Fibroblast of upper back skin (primary cell): ENCODE measurements at places on chromosomes 5 and 9.

GRCh38 chr5:25345240-25345771 is 700.5 kb upstream of the CDH10 start:
- no peak for DNase-seq

GRCh38 chr5:112983363-112983762 is 6.8 kb downstream of the DCP2 start:
- DNase-seq: peak; percentile 61

GRCh38 chr9:86836797-86837196 is 110.5 kb downstream of the GAS1 start:
- no peak for DNase-seq

DNA sequence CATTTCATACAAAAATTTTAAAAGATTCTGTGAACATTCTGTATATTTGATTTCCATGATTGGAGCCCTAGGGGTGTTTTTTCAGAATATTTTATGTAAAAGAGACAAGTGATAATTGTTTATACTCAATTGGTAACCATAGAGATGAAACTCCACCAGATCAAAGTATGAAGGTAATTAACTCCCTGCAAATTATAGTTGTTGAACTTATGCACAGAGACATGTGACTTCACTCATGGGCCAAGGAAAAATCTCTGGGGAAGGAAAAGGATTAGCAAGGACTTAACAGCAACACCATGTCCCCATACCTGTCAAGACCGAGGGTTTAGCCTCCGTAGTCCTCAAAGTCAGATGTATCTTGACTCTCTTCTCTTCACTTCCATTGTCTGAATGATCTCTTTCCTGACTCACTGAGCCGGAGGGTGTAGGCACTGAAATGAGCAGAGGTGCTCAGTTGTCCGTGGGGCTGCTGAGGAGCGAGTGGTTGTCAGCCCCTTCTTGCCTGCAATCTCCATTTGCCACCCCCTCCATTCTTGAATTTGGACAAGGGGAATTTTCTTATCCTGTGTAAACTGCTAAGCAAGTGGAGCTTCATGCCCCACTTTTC is 17.5 kb upstream of the CXCL14 start:
- DNase-seq: no peak

DNA sequence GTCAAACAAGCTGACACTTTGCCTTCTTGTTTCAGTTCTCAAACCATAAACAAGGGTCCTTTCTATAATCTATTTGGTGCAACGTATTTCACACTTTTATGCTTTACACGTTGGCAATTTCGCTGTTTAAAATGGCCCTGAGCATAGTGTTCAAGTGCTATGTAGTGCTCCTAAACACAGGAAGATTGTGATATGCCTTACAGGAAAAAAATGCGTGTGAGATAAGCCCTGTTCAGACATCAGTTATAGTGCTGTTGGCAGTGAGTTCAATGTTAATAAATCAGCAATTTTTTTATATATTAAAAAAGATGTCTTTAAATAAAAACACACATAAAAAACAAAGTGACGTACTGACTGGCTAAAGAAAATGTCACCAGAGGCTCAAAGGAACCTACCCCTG is 23.9 kb downstream of the CLINT1 start:
- DNase-seq: no peak

- no peak for DNase-seq
Measured at GRCh38 chr5:11212706-11213105, 451.7 kb upstream of the DAP start.

DNA sequence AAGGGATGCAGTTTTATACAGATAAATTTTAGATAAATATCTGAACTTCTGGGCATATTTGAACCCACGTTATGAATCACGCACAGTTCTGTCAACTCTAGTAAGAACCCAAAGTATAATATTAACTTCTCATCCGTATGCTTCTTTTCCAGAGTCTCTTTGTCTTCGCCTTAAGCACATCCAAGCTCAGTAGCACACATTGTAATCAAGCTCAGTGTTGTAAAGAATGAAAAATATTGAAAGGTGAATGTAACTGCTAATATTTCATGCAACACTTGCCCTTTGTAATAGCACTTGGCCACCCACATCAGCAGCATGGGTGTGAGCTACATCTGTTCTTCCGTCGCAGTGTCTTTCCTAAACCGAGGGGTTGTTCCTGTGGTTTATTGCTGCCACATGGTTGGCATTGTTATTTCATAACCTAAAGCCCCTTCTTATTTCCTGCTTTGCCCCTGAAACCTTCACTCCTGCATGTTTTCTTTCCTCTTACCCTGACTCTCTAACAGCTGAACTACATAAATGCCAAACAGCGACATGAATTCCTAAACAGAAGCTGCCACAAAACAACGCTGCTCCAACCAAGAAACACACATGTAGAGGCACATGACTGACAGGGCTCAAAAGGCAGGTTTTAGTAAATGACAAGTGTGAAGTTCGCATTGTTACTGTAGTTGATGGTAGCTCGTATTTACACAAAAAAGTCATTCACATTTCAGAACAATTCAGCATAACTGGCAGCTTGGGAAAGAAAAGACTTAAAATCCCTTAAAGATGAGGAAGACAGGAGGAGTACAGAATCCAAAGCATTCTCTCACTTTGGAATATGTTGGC is 190.1 kb upstream of the MEF2C start:
- DNase-seq: no peak

- DNase-seq: no peak
Measured at GRCh38 chr9:100063185-100063584, 35.6 kb downstream of the ERP44 start.

DNA sequence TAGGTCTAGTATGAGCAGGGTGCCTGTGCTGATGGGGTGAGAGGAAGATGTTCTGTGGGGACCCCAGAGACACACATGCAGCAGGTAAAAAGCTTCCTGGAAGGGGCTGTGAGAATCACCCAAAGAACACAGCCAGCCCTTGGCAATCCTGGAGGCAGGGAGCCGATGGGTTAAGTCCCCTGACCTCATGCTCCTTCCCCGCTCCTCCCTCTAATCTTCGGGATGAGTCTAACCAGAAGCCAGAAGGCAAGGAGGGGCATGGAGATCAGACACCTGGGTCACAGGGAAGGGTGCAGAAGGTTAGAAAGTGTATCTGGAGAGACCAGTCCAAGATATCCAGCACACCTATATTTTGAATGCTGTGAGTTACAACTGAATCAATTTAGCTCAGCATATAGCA is 274.1 kb upstream of the PAPPA start:
- no peak for DNase-seq

DNA sequence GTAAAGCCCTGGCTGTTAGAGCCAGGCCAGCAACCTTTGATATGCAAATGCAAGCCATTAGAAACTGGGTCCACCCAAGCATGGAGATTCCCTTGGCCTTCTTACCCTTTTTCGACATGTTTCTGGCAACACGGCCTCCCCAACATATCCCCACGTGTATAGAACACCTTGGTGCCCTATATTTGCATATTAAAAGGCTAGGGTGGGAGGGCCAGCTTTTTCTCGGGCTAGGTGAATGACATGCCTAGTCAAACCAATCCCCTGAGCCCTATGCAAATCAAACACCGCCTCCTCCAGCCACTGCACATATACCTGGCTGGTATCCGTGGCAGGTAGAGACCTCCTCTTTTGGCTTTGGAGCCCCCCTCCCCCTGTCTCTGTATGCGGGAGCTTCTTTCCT is 55.6 kb upstream of the ZFR start:
- no peak for DNase-seq

DNA sequence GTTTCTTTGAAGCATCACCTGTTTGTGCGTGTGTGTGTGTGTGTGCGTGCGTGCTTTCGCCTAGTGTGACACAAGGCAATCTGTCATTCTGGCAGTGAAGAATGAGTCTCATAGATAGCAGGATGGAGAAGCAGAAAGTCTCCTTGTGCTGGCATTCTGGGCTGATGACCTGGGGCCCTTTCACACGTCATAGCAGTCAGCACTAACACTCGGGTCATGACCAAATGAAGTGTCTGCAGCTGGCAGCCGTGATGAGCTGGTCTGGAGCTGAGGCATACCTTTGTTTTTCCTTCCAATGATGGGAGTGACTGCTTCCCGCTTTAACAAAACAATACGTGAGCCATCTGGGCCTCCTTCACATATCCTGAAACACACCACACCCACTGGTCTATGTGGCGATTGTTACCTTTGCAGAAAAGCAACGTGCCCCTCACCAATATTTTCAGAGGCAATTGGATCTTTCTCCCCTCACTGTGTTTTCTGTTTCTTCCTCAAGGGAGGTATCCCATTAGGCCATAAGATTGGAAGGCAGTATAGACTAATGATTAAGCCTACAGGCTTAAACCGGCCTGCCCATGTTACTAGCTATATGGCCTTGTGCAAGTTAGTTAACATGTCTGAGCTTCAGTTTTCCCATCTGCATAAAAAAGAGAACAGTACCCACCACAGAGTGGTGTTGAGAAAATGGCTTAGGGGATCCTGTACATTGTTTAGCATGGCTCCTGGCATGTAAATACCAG is 88.8 kb downstream of the SREK1 start:
- DNase-seq: peak; percentile 13

GRCh38 chr9:83281306-83282255 is 218.6 kb upstream of the RASEF start:
- DNase-seq: peak; percentile 85

GRCh38 chr5:39489263-39489662 is 64.5 kb upstream of the DAB2 start:
- DNase-seq: no peak

DNA sequence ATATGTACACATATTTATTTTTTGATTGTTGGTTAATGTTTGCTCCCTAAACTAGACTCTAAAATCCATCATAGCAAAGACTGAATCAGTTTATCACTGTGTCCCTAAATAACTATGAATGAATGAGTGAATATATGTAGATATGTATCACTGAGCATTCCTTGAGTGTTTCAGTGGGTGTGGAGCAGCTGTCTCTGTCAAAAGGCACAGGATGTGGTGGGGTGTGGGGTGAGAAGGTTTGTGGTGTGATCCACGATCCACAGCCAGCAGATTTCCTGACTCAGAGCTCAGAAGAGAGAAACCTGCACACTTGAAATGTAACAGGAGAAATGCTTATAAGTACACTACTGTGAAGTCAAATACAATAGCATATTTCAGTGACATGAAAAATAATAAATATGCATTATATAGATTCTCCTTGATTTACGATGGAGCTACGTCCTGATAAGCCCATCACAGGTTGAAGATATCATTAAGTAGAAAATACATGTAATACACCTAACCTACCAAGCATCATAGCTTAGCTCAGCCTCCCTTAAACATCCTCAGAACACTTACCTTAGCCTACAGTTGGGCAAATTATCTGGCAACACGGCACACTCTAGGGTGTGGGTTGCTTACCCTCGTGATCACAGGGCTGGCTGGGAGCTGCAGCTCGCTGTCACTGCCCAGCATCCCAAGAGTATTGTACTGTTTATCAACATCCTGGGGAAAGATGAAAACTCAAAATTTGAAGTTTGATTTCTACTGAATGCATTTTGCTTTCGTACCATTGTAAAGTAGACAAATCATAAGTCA is 287.0 kb downstream of the GAS1 start:
- peak; percentile 95 for DNase-seq

- DNase-seq: no peak
Measured at GRCh38 chr5:176697267-176697933, 50.1 kb downstream of the TSPAN17 start.

DNA sequence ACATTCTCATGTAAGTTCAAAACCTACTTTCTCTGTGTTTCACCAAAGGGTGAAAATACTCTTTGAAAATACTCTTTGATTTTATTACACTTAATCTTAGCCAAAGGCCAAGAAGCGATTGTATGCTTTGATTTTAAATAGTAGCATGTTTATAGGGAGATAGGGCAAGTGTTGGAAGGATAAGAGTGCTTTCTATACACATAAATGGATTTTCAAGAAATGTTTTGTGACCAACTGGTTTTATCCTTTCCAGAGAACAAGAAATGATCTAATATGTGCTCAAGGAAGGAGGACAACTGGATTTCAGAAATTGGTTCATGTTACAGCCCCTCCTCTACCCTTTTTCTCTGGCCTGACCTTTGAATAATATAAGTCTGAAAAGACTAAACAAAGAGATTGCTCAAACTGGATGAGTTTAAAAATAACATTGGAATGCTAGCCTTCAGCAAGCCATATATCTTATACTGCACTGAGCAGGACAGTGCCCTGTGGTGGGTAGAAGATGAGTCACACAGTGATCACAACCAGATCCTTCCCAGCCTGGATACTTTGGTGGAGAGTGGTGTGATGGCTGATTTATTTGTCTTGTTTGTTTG is 13.1 kb downstream of the PALM2AKAP2 start:
- peak; percentile 95 for DNase-seq

DNA sequence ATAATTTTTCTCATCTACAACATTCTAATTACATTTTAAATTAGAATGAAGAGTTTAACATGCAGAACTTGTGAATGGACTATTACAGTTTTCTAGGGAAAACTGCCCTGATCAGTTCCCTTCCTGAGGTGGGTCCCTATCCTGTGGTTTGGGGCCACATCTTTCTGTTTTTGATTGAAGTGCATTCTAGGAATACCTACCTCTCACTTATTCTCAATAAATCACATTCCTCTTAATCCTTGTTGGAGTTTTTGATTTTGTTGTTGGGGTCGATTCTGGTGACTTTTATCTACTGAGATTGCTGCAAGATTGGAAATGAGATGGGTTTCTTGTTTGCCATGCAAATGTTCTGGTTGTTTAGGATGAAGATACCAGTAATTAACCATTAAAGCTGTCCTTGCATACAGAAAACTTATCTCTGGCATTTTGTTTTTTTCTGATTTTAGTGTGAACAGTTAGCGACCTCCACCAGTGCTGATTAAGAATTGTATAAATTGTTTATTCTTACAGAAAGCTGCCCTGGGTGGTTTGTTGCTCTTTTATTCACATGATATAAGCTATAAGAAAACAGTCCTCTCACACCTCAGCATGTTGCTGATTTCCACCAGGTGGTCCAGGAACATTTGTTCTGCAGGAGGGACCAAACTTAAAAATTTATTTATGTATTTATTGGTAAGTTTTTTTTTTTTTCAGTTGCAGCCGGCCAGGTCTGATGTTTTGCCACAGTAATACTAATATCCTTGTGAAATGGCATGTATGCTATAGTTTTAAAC is 269.9 kb downstream of the FANCC start:
- DNase-seq: no peak

DNA sequence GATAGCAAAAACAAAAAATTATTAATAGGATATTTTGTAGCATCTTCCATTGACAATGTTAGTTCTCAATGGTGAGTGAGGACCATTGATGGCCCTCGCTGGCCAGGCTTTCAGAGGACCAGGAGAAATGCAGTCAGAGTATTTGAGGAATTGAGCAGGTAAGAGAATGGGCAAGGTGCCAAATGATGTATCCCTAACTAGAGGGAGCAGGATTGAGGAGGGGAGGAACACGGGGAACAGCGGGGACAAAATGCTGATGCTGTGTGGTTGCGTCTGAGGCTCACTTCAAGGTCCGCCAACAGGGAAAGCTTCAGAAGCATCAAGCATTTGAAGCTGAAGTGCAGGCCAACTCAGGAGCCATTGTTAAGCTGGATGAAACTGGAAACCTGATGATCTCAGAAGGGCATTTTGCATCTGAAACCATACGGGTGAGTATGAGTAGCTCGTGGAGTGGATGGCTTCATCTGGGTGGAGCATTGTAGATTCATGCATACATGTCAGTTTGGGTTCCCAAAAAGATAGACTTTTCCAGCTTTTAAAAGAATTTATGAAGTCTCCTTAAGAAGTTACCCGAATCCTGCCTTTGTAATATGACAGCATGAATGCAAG is 16.2 kb downstream of the SPTAN1 start:
- DNase-seq: no peak
